Left ventricle myocardium inferior (tissue), 1 donor: ENCODE measurements at places on chromosomes 16 and 17.
A peak's percentile ranks its signal among the peaks of the same experiment; 100 is the strongest.

DNA sequence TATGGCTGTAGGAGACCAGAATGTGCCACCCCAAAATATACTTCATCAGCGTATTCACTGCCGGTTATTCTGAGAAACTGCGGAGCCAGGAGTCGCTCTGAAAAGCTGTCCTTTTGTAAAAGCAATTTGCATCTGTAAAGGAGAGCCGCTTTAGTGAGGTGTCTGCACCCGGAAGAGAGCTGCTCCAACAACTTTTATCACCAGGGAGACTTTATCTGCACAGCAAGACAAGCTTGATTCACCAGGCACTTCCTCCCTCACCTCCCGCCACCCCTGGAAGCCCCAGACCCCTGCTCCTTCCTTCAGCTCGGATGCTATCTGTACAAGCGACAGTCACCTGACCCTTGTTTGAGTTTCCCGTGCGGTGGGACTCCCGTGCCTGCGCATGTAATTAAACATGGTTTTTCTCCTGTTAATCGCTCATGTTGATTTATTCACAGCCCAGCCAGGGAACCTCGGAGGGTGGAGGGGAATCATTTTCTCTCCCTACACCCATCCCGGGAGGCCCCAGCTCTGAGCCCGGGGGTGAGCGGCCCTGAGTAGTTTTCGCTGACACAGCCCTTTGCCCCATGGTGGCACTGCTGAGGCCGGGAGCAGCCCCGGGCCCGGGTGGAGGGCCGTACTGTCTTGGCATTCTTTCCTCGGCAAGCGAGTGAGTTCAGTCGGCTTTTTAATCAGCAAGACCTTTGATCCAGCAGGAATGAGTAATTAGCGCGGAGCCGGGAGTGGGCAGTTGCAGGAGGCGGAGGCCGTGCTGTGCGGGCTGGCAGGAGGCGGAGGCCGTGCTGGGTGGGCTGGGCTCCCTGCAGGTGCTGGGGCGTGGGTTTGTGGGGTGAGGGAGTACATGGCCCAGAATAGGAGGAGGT lies 222.7 kb upstream of the CIBAR2 start:
- no peak overlapping the region for H3K27ac ChIP-seq
- no peak for DNase-seq
- no peaks in the 10 kb centered on the region for H3K36me3 ChIP-seq
- H3K4me3 ChIP-seq: no peak overlapping the region
- no peaks in the 10 kb centered on the region for H3K27me3 ChIP-seq
- peaks cover 27% of the 10 kb centered on the region for H3K4me1 ChIP-seq

DNA sequence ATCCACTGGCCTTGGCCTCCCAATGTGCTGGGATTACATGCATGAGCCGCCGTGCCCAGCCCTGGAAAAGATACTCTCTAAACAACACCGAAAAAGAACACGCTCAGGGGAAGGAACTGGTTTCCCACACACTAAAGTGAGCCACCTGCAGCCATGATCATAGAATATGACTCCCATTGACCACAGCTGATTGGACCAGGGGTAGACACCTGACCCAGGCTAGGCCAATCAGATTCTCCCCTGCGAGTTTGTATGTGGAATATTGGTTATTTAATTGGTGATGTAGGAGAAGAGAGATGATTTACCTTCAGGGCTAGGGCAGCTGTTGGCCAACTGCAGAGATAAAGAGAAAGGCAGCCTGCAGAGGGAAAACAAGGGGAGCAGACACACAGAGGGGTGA lies 9.0 kb upstream of the GGA2 start:
- peaks cover 5% of the 10 kb centered on the region for H3K4me1 ChIP-seq
- peaks cover 39% of the 10 kb centered on the region for H3K36me3 ChIP-seq
- no peak overlapping the region for H3K27ac ChIP-seq
- no peak overlapping the region for H3K4me3 ChIP-seq
- no peak for DNase-seq

- H3K4me3 ChIP-seq: no peak overlapping the region
- H3K27ac ChIP-seq: peak overlapping the region; percentile 76
- DNase-seq: no peak
- H3K4me1 ChIP-seq: peaks cover 90% of the 10 kb centered on the region
Measured at GRCh38 chr16:67444259-67445125, 13.6 kb downstream of the HSD11B2 start.

DNA sequence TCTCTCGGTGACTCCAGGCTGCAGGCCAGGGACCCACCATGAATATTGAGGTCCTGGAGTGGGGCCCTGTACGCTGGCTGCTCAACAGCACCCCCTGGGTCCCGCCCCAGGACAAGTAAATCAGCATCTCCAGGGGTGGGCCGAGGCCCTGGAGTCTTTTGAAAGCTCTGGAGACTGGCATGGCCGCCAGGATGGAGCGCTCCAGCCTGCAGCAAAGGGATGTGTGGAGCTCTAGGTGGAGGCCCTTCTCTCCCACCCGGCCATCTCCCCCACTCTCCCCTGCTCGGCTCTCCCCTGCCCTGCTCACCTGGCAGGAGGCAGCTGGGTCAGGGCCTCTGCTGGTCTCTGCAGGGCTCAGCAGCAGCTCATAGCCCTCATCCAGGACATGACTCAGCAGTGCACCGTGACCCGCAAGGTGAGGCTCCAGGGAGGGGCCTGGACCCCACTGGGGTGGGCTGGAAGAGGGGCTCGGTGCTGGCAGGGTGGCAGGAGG lies 16.6 kb downstream of the SGSH start:
- H3K4me1 ChIP-seq: no peaks in the 10 kb centered on the region
- no peak overlapping the region for H3K4me3 ChIP-seq
- H3K27ac ChIP-seq: no peak overlapping the region
- H3K36me3 ChIP-seq: no peaks in the 10 kb centered on the region

GRCh38 chr16:17160285-17160853 lies 310.4 kb downstream of the XYLT1 start:
- no peaks in the 10 kb centered on the region for H3K4me1 ChIP-seq
- DNase-seq: no peak
- no peak overlapping the region for H3K27ac ChIP-seq
- H3K36me3 ChIP-seq: no peaks in the 10 kb centered on the region
- H3K27me3 ChIP-seq: peaks cover 19% of the 10 kb centered on the region

DNA sequence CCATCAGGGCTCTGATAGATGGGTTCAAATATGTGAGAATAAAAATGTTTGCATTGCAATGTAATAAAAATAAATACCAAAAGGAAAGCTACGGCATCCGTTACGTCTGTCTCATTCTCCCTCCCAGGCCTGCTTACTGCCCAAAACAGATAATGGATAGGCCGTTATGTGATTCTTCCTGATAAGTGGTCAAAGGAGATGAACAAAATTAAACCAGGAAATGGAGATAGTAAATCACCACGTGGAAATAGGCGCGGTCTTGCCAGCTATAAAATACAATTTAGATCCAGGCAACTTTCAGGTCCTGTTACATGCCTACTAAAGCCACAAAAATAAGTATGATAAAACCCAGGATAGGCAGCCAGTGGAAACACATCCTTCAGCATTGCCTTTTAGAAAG lies 49.5 kb upstream of the CCL1 start:
- no peak for DNase-seq
- H3K27ac ChIP-seq: no peak overlapping the region
- H3K4me3 ChIP-seq: no peak overlapping the region
- H3K4me1 ChIP-seq: no peaks in the 10 kb centered on the region
- peaks cover 95% of the 10 kb centered on the region for H3K27me3 ChIP-seq
- H3K36me3 ChIP-seq: no peaks in the 10 kb centered on the region

DNA sequence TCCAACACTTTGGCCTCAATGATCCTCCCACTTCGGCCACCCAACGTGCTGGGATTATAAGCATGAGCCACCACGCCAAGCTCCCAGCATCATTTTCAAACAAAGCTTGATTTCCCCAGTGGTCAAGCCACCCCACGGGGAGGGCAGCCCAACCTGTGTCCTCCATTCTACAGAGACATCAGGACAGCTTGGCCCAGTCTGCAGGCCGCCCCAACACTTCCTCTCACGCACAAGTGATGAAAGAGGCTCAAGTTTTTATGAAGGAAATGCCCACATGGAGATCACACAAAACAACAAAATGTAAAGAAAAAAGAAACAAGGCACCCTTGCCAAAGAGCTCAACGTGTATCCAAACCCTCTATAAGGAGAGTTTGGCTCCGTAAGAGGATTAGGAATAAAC lies 112.4 kb downstream of the XYLT1 start:
- H3K27ac ChIP-seq: no peak overlapping the region
- no peak for DNase-seq
- H3K4me3 ChIP-seq: no peak overlapping the region
- peaks cover 7% of the 10 kb centered on the region for H3K4me1 ChIP-seq

GRCh38 chr17:1264196-1264595 lies 6.0 kb upstream of the BHLHA9 start:
- H3K36me3 ChIP-seq: no peaks in the 10 kb centered on the region
- no peak for DNase-seq
- peaks cover 1% of the 10 kb centered on the region for H3K27me3 ChIP-seq

GRCh38 chr17:41029633-41030245 lies at the start of gene KRTAP1-4:
KRTAP1-4 (minus strand) TSS chr17:41030195; CDS start chr17:41030078, 117 bp downstream.
- H3K27ac ChIP-seq: no peak within 1 kb of the TSS
- H3K4me1 ChIP-seq: no peaks in the 10 kb centered on the region
- peaks cover 75% of the 10 kb centered on the region for H3K27me3 ChIP-seq

DNA sequence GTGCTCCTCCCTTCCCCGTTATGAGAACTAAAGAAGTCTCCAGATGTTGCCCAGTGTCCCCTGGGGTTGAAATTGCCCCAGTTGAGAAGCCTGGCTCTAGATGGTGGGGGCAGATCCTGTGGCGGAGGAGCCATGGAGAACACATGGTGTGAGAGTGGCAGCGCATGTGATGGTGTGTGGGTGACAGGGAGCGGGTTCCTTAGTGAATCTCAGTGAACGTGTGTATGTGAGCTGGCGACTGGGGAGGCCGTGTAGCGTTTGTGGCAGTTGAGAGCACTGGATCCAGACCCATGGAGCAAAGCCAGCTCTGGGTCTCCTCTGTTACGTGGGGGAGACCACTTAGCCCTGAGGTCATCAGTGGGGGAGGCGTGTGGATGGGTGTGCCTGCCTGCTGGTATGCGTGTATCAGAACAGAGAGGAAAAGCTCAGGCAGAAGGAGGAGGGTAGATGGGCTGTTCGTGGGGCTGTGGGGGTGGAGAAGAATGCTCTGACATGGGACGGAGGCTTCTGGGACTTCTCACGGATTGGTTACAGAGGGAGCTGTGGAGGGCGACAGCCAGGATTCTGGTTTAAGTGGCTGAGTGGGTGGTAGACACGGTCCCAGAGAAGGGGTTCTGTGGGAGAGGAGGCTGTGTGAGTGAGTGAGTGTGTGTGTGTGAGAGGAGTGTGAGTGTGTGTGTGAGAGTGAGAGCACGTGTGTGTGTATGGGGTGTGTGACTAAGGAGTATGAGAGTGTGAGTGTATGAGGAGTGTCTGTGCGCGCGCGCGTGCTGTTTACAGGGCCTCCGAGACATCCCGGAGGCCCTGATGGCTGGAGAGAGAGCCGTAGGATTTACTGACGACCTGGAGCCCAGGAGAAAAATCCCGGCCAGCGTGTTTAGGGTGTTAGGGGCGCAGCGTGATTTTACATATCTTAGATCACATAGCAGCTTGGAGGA lies 193.8 kb downstream of the SNX29 start:
- H3K27ac ChIP-seq: no peak overlapping the region
- peaks cover 42% of the 10 kb centered on the region for H3K4me1 ChIP-seq
- H3K27me3 ChIP-seq: no peaks in the 10 kb centered on the region
- no peak for DNase-seq
- no peaks in the 10 kb centered on the region for H3K36me3 ChIP-seq
- no peak overlapping the region for H3K4me3 ChIP-seq

- no peaks in the 10 kb centered on the region for H3K36me3 ChIP-seq
- H3K27ac ChIP-seq: no peak overlapping the region
- no peak for DNase-seq
- H3K27me3 ChIP-seq: no peaks in the 10 kb centered on the region
Measured at GRCh38 chr17:83115202-83115651, 35.8 kb downstream of the METRNL start.

GRCh38 chr16:58658796-58659211 lies 25.8 kb downstream of the SLC38A7 start:
- H3K4me1 ChIP-seq: no peaks in the 10 kb centered on the region
- H3K27me3 ChIP-seq: no peaks in the 10 kb centered on the region
- H3K27ac ChIP-seq: no peak overlapping the region

- no peaks in the 10 kb centered on the region for H3K27me3 ChIP-seq
- no peak overlapping the region for H3K27ac ChIP-seq
- H3K36me3 ChIP-seq: no peaks in the 10 kb centered on the region
- no peak for DNase-seq
- no peaks in the 10 kb centered on the region for H3K4me1 ChIP-seq
- H3K4me3 ChIP-seq: no peak overlapping the region
Measured at GRCh38 chr16:6317934-6318333, 1014.7 kb upstream of the RBFOX1 start.

GRCh38 chr16:88790312-88791211 lies 5.5 kb upstream of the PIEZO1 start:
- peak overlapping the region; percentile 9 for H3K27ac ChIP-seq
- H3K4me1 ChIP-seq: peaks cover 6% of the 10 kb centered on the region
- H3K27me3 ChIP-seq: peaks cover 69% of the 10 kb centered on the region
- DNase-seq: peak; percentile 52
- no peak overlapping the region for H3K4me3 ChIP-seq
- no peaks in the 10 kb centered on the region for H3K36me3 ChIP-seq

GRCh38 chr17:8131844-8132441 lies 8.0 kb upstream of the HES7 start:
- peaks cover 21% of the 10 kb centered on the region for H3K27me3 ChIP-seq
- peaks cover 8% of the 10 kb centered on the region for H3K4me1 ChIP-seq
- H3K27ac ChIP-seq: no peak overlapping the region
- no peak for DNase-seq
- H3K36me3 ChIP-seq: no peaks in the 10 kb centered on the region

DNA sequence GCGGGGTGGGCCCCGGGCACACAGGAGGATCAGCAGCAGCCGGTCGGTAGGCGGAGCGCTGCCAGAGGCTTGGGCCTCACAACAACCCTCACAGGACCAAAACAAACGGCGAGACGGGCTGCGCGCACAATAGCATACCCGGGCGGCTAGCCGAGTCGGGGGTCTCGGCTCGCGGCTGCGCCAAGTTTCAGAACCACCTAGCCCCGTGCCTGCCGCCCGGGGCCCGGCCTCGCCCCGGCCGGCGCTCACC lies 732 bp downstream of the ULK2 start:
- no peaks in the 10 kb centered on the region for H3K27me3 ChIP-seq
- H3K4me3 ChIP-seq: peak overlapping the region; percentile 89
- peaks cover 22% of the 10 kb centered on the region for H3K4me1 ChIP-seq
